ENCODE measurements at places on chromosomes 13 and 19.

- DNase-seq, result no peak
Measured at GRCh38 chr19:49938662-49939061, 9.4 kb upstream of the NUP62 start.

DNA sequence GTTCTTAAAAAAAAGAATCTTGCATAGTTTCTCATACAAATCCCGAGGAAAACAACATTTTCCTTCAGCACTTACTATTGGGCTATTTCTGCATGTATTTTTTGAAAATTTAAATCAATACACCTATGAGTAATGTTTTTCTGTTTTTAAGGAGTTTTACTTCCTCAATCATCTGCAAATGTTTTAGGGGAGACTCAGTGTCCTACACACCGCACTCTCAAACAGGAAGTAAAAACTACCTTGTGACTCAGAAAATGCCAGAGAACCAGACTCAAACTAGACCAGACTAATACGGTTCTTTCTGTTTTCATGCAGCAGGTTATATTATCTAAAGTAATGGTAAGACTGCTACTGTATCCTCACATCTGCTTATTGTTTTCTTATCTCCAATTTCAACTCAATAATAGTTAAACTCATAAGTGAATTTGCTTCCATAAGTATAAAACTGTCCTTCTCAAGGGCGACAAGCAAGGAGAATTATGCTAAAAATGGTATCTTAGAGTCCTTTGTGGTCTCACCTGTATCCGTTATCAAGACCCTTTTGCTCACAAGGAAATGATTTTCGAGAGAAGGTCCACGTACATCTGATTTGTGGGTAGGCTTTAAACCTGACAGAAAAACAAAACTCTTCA is 52.5 kb downstream of the FLT3 start:
- peak; percentile 6 for DNase-seq

DNA sequence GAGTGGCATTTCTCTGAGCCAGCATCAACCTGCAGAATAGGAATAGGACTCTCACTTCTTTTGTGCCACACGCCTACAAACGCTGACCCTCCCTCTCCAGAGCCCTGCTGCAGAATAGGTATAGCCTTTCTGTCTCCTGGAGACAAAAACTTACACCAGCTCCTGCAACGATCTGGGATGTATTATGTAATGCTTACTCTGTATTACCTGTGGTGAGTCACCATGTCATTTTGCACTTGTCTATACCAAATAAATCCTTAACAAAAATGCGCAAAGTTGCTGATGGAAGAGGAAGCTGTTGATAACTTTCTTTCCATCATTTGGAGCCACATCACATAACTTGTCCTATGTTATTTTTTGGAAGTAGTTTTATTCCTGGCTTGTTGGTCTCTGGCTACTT is 155.8 kb upstream of the FNDC3A start:
- DNase-seq, result no peak

DNA sequence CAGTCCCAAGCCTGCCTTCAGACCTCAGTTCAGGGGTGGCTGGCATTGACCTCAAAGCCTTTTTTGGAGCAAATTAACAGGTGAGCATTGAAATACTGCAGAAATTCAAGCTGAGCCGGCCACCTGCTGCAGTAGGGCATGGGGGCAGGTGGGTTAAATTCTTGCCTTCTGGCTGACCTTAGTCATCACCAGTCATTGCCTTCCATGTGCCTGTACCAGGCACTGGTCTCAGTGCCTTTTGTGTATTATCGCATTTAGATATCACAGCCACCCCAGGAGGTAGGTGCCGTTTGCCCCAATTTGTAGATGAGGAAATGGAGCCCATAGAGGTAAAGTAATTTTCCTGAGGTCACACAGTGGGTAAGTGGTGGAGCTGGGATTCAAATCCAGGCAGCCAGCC is 7.2 kb downstream of the PPP1R37 start:
- no peak for DNase-seq

DNA sequence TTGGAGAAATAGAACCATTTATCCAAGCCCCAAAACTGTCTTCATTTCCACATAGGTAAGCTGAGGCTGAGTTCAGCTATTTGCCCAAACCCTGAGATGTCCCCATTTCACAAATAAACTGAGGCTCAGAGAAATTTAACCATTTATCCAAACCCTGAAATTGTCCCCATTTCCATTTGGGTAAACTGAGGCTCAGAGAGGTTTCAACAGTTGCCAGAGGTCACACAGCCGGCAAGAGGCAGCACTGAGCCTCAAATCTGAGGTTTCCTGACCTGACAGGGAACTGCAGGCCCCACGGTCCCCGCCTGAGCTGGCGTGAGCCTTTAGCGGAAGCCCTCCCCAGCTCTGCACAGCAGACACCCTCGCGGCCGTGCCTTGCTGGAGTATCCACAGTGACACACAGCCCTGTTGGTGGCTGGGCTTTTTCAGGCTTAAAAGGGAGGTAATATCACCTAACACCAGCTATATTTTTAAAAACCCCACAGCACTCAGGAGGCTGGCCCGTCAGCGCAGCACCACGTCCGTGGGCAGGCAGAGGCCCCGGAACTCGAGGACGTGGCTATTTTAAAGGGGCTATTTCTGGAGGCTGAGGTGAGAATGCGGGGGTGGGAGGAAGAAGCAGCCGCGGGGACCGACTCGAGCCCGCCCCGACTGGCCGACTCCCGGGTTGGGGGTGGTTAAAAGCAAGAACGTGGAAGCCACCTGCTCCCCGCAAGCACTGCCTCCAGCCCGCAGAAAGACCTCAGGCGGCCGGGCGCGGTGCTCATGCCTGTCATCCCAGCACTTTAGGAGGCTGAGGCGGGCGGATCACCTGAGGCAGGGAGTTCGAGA is 18.5 kb downstream of the PTPRS start:
- no peak for DNase-seq

DNA sequence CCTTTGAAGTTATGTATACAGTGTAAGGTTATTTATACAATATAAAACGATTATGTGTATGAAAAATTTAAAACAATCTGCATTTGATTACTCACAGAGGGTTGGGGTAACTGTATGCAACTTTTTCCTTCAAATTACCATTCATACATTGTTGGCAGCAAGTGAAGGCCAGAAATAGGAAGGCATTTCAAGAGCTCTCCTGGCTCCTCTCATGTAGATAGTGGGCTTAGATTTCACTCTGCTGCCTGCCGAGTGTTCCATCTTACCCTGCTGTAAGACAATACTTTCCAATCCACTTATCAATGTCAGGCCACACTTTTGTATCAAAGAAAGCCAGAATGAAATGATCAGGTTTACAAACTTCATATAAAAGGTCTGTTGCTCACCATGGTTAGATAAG is 245.2 kb downstream of the DNAJC15 start:
- no peak for DNase-seq

GRCh38 chr13:100514788-100515409 is 73.7 kb downstream of the GGACT start:
- DNase-seq, result peak; percentile 95

DNA sequence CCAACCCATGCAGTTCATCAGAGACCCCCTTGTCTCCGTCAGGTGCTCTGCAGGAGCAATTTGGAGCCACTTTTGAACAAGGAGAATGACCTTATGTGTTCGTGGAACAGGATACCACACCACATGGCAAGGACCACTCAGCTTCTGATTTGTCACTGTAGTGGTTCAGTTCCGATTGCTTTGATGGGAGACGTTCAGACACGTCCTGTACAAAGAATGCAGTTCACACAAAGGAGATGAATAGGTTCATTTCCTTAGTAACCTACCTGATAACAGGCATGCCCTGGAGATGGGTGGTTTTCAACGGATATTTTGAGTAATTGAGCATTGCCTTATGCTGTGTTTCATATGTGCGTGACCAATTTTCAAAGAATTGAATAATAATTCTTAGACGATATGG is 17.2 kb downstream of the FGF9 start:
- DNase-seq, result no peak
